ENCODE measurements at places on chromosomes 1 and 21.

DNA sequence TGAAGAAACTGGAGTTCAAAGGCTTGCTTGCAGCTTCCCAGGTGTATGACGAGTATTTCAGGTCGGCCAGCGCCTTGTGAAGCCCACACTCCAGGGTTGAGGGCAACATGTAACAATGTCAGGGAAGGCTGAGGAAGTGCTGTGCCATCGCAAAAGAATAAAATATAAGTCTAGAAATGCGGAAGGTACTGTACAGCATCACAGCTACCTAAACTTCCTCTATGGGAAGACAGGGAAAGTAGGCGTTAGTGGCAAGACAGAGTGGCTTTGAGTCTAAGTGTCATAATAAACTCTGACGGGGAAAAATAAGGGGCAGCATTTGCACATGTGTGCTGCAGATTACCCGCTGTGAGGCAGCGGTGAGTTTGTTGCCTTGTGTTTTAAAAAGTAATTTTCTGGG lies 28.9 kb downstream of the DOP1B start:
- DNase-seq, result no peak

- no peak for DNase-seq
Measured at GRCh38 chr1:230188826-230189225, 121.8 kb downstream of the GALNT2 start.

DNA sequence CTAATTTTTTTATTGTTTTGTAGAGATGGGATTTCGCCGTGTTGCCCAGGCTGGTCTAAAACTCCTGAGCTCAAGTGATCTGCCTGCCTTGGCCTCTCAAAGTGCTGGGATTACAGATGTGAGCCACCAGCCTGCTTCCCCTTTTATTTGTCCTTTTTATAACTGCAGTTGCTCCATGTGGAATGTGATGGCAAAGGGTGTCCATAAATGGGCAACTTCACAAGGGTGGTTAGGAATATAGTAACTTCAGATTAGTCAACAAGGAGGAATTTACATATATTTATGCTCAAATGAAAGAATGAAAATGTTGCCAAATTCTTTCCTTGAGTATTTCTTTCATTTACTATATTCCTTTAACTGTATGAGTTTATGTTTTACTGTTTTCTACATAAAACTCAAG lies 182.9 kb downstream of the BACH1 start:
- no peak for DNase-seq

GRCh38 chr1:245807306-245807705 lies 652.5 kb downstream of the KIF26B start:
- no peak for DNase-seq

- DNase-seq, result no peak
Measured at GRCh38 chr1:230124186-230125128, 57.4 kb downstream of the GALNT2 start.

GRCh38 chr1:203649551-203649998 lies 22.9 kb downstream of the ATP2B4 start:
- DNase-seq, result no peak

GRCh38 chr1:229822026-229822425 lies 196.0 kb downstream of the URB2 start:
- no peak for DNase-seq

DNA sequence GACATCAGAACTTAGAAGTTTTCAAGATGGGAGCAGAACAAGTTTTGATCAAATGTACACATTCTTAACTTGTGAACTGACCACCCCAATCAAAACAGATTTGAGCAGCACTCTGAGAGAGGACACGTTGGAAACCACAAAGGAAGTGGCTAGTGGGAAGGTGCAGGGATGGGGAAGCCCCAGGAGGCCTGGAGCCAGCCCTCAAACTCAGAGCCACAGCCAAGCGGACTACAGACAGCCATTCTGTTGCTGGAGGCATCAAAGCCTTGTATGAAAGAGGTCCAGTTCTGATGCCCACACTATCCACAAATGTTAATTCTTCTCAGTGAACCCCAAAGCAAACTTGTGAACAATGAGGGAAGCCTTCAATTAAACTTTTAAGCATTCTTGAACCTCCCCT lies 143.6 kb upstream of the RAB4A start:
- DNase-seq, result no peak

- no peak for DNase-seq
Measured at GRCh38 chr1:178109348-178110143, 15.6 kb downstream of the RASAL2 start.

GRCh38 chr1:63277195-63278192 lies 44.9 kb upstream of the FOXD3 start:
- DNase-seq, result no peak

GRCh38 chr1:46677339-46677738 lies 5.7 kb downstream of the TEX38 start:
- no peak for DNase-seq

DNA sequence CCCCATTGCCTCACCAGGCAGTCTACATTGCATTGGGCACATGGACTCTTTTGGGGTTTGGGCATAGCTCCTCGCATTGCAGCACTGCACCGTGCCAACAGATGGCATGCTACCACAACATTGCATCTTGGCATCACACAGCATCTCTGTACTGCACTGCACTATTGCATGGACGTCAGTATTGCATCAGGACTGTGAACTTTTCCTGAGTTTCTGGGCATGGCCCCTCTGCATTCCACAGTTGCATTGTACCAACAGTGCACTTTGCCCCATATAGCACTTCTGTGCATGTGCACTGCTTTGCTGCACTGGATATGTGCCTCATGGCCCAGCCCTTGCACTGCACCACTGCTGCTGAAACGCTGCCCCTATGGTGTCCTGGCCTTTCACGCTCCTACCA lies 9.6 kb downstream of the PTPRU start:
- no peak for DNase-seq

DNA sequence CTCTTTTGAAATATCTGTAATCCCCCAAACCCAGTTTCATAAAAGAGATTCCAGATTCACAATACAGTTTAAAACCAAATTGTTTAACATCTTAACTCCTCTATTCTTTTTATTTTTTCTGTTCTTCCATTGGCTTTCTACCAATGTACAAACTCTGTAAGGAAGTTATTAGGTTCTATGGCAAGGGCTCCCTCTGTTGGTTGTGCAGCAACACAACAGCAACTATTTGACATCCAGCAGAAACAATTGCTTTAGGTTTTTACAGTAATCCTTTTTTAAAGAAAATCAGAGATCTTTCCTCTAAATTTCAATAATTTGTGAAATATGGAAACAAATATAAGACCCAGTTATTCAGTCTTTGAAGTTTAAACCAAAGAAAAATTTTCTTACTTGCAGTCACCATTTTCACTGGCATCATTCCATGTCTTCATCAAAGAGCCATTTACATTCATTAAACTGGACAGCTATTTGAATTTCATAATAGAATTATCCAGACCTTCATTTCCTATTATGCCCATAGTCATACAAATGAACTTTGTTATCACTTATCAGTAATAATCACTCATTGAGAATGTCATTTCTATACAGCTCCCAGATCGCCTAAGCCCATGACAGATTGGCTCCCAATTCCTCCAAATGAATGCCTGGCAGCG lies 46.5 kb upstream of the RNF11 start:
- DNase-seq, result peak; percentile 50

DNA sequence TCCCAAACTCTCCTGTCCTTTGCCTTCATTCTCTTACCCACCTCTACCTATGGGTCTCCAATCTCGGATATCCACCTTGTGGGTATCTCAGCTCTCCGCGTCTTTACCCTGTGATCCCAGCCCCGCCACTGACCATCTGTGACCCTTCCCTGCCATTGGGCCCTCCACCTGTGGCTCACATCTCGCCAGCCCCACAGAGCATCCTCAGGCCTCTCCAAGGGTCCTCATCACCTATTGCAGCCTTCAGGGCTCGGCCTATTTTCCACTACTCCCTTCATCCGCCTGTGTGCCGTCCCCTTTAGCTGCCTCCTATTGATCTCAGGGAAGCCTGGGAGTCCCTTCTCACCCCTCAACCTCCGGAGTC lies 11.1 kb downstream of the BCAN start:
- no peak for DNase-seq

DNA sequence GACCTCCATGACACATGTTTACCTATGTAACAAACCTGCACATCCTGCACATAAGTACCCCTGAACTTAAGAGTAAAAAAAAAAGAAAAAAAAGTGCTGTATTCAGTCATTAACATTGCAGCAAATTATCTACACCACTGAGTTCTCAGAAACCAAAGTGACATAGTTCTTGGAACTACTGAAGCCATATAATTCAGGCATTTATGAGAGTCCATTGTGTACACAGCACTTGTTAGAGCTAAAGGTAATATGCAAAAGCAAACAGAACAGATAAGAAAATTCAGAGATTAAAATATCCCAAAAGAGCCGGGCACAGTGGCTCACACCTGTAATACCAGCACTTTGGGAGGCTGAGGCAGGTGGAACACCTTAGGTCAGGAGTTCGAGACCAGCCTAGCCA lies 38.0 kb downstream of the F5 start:
- DNase-seq, result no peak

- no peak for DNase-seq
Measured at GRCh38 chr1:175744305-175744704, 910 bp upstream of the TNR start.

GRCh38 chr1:25502957-25503356 lies 40.4 kb upstream of the LDLRAP1 start:
- no peak for DNase-seq

Measured in renal cortex interstitium (tissue), 15 donors.